ENCODE measurements at places on chromosomes 7 and 10. TPM values are rescaled to one million over a fixed set of nuclear protein-coding genes. Genes with fewer than 3 reads are reported as not detected.

GRCh38 chr10:3193751-3194150 is 21.2 kb upstream of the PITRM1 start:
- no peak for DNase-seq

Gene INA
- not detected for total RNA-seq

DNA sequence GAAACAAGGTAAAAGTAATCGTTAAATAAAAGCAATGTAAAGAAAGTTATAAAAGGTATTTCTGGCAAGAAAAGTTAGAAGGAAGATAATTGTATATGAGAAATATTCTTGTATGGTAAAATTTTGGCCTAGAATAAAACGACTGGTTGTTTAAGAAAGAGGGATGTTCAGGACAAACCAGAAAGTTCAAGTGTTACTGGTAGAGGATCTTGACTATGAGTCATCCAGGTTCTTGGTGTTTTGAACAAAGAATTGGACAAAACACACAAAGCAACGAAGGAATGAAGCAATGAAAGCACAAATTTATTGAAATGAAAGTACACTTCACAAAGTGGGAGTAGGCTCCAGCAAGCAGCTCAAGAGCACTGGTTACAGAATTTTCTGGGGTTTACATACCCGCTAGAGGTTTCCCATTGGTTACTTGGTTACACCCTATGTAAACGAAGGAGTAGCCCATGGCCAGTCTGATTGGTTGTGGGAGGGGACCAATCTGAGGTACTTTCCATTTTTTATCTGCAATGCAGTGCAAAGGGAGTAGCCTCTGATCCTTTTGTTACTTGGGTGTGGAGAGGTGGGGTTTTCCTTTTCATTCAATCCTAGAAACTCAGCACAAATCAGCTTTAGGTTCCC is 22.4 kb upstream of the GARS1 start:
- DNase-seq: no peak

GRCh38 chr7:97732565-97733275 is 834 bp downstream of the TAC1 start:
- DNase-seq: no peak

Gene PRPF18
- 29.2 TPM for total RNA-seq
